ENCODE measurements at places on chromosomes 5 and 9.

DNA sequence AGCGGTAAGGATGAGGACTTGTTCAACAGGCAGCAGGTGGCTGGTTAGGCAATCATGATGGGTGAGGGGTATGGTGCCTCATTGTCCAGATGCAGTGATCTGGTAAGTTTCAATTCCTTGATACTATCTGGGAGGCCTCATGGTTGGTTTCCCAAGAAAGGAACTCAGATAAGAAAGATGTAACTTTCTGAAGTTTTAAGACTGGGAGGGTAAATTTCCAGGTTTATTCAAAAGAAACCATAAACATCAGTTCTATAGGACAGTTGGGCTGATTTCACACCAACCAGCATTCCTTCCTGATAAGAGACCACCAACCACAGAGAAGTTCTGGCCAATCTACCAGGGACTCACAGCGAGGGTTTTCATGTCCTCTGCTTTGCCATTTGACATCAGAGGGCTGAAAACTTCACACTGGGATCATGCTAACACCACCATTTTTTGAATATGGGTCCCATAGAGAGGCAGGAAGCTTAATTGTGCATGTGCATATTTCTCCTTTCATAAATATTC is 773 bp upstream of the AGGF1 start:
- DNase-seq = no peak

DNA sequence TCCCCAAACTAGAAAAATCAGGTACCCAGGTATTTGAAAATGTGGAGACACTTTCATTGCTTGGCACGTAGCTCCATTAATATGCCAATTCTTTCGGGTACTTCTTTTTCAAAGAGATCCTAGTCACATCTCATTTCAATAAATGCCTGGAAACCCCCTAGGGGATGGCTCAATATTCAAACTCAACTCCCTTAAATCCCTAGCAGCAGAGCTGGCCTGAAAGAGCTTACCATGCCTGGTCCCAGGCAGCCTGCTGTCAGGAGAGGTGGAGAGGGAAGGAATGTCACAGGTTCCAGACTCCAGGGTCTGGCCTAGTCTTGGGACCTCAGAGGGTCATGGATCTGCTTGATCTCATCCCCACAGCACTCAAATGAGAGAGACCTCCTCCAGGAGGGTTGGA is 187.1 kb downstream of the SPOCK1 start:
- DNase-seq = no peak

DNA sequence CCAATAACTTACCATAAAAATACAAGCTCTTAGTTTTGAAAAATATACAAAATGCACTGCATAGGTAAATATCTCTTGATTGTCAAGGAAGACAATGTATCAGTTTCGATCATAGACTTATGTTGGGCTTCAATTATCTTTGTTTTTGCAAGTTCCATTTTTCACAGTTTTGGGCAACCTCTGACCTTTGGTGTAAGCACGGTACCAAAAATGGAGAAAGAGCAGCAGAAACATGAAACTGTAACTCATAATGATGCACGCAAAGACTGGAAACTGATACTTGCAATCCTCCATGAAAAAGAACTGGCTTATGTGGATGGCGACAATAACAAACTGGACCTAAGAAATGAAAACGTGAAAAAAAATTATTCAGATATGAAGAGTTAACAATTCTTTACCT is 54.5 kb upstream of the DEPDC1B start:
- DNase-seq = no peak

GRCh38 chr9:112863214-112863613 is 27.5 kb downstream of the SLC46A2 start:
- no peak for DNase-seq

DNA sequence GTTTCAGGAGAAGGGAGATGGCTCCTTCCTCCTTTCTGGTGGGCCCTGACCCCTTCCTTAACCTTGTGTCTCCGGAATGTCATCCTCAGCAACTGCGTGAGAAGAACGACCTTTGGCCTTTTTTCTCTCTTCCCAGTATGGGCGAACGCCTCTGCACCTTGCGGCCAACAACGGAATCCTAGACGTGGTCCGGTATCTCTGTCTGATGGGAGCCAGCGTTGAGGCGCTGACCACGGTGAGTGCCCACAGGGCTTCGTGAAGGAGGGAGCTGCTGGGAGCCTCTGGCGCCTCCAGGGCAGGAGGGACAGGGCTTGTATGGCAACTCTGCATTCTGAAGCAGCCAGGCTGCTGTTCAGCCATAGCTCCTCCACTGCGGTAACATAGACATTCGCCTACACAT is 68.0 kb upstream of the CTSL start:
- no peak for DNase-seq

DNA sequence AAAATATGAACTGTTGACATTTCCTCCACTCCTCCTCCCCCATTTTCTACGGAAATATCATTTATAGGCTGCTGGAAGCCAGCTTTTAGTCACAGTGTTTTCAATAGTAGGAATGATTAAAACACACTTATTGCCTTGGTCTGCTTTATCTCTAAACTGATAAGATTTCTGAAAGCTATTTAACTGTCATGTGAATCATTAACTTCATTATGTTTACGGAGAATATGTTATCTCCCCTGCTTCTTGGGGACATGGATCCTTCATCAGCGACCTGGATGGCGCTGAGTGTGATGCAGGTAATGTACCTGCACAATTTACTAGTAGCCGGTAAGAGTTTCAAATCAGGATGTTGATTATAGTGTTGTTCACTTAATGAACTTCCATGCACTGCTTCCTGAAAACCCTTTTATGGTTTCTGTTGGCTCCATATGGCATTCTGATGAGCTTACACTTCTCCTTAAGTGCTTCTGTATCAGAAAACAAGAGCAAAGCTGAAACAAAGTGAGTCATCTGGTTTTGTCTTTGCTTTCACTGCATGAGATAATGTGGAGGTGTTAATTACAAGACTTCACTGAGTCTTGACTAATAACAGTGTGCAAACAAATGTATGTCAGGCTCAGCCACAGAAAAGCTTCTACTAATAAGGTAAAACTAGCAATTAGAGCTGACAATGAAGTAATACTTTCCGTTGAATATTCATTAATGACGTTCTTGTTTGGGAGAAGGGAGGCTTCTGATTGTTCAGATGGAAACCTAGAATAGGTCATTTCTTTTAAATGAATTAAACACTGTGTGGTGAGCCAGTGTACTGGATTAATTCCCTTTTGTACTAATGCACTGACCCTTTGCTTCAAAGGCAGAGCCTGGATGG is 162.4 kb upstream of the ZNF608 start:
- DNase-seq = no peak

GRCh38 chr5:111068213-111068612 is 3.3 kb upstream of the TSLP start:
- no peak for DNase-seq

GRCh38 chr5:1536871-1537602 is 13.3 kb upstream of the LPCAT1 start:
- DNase-seq = no peak

DNA sequence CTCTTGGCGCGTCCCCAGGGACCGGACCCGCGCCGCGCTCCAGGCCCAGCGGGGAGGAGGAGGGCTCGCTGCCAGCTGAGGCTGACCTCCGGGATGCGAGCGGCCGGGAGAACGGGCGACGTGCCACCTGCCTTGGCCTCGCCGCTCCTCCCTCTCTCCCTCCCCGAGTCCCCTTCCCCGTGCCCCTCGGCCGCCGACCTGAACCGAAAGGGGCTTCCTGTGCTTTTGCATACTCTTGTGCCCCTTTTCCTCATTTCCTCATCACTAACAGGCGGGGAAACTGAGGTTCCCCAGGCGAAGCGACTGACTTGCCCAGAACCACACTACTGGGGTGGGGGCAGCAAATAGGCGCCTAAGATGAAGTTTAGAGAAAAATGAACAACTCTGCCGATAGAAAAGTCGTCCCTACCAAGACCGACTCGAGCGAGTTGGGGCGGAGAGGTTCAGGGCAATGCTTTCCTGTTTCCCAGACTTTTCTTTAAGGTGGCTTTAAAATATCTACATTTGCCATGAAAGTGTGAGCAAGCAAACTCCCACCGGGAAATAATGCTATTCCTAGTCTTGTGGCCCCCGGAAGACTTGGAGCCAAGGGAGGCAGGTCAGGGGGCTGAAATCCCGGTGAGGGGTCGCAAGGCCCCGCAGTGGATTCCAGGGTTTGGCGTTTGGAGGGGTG is 580 bp upstream of the DUSP1 start:
- DNase-seq = peak; percentile 76

- no peak for DNase-seq
These were observed 23.7 kb upstream of the ANKH start for GRCh38 chr5:14895301-14895700.

DNA sequence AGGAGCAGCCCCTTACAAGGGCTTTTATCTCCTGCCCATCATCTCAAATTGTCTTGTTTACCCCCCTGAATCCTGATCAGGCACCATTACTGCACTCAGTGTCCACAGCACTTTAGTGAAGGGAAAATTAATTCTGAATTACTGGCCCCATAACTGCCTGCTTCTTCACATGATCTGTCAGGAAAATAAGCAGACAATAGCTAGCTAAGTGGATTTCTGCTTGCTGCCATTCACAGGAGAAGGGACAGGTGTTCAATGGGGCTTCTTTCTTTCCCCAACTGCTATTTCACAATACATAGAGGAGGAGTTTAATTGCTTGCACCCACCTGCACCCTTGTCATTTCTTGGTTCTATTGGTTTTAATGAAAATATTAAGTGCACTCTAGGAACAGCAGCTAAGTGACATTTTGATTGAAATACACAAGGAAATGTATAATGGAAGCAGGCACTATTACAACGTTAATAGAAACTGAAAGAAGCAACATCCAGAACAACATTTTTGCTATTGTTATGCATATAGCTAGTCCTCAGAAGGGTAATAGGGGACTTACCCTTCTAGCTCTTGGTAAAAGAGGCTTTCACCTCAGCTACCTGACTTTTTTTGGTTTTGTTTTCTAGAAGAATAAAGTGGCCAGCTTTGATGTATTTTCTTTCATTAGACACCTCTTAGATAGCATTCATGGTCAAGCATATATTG is 599.3 kb upstream of the TLE4 start:
- no peak for DNase-seq

DNA sequence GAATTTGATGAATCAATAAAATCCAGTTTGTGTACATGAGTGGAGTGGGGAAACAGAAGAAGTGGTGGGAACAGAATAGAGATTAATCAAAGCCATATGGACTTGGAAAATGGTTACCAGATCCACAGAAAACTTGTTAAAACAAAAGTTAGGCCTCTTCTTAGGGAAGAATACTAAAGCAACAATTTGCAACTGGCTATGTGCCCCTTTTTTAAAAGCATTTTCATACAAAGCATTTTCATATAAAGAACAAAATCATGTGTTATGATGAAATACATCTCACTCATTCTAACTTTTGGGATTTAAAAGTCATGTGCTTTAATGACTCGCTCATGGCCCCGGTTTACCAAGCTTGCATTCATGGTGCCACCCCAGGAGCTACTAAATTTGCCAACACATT is 276.9 kb downstream of the EFNA5 start:
- no peak for DNase-seq

DNA sequence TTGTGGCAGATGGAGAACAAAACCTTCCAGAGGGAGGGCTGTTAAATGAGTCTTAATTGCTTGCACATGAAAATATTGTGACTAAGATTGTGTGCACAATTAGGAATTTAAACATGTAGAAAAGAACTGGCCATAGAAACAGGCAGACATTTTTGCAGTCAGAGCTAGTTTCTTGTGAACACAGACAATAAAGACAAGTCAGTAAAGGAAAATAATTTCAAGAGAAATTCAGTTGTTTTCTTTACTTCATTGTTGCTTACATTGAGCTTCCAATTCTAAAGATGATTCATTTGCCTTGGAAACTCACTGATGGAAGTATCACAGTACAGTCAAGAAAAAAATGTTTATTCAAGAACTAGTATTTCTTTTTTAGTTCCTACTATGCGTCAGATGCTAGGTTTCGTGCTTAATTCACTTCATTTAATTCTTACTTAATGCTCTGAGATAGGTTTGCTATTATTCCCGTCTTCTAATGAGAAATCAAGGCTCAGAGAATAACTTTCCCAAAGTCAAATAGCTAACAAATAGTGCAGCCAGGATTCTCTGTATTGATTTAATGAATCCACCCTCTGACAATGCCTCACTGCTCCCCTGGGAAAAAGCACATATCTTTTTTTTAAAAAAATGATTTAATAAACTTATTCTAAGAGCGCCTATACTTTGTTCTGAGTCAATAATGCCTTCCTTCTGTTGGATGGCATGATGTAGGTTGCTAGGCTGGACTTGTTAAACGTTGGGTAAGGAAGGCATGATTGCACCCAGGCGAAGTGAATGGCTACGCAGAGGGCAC is 581.4 kb downstream of the RAB3C start:
- DNase-seq = peak; percentile 63

DNA sequence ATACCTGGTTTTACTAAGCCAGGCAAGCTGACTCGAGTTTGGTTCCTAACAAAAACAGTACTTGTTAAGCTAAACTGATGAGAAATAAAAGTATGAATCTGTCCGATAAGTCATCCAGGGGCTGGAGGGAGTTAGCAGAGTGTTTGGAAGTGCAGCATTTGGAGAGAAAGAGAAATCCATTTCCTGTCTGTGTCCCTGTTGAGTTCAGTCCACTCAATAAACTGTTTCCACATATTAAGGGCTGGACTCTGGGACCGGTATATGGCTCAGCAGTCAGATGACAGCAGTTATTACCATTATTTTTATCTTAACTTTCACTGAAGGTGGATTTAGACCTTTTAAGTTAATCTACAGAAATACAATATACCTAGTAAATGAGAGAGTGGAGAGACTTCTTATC is 130.6 kb upstream of the ADRA1B start:
- DNase-seq = no peak

GRCh38 chr5:141419074-141419880 is 1.6 kb upstream of the PCDHGA11 start:
- DNase-seq = no peak

DNA sequence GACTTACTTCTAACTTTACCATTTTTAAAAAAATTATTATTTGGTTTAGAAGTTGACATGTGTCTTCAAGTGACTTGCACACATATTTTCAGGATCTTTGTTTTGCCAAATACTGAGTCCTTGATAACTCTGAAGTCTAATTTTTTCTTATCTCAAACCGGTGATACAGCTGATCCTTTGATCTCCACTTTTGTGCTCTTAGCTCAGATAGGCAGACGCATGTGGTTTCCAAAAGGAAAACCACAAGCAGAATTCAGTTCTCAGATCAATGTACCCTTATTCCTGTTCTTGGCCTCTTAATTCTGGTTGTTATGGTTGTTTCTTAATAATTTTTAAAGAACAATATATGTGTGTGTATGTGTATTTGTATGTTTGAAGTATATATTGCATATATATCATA is 238.3 kb upstream of the EDIL3 start:
- DNase-seq = no peak

DNA sequence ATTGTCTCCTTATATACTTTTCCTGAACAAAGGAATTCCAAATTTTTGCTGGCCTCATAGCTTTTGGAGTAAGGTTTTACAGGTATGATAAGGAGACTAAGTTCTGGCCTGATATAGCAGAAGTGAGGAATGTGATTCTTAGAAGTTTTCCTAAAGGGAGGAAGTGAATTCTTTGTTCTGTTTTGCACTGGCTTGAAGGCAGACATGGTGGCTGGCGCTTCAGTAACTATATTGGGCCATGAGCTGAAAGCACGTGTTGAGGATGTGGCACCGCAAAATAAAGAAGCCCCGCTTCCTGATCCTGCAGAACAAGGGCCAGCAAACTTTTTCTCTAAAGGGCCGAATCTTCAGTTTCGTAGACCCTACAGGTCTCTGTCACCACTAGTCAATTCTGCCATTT is 224.2 kb downstream of the SNX18 start:
- no peak for DNase-seq

Measured in astrocyte of the spinal cord (primary cell).